Fibroblast of the conjunctiva (primary cell): ENCODE measurements at places on chromosomes 2 and 18.
A peak's percentile ranks its signal among the peaks of the same experiment; 100 is the strongest.

DNA sequence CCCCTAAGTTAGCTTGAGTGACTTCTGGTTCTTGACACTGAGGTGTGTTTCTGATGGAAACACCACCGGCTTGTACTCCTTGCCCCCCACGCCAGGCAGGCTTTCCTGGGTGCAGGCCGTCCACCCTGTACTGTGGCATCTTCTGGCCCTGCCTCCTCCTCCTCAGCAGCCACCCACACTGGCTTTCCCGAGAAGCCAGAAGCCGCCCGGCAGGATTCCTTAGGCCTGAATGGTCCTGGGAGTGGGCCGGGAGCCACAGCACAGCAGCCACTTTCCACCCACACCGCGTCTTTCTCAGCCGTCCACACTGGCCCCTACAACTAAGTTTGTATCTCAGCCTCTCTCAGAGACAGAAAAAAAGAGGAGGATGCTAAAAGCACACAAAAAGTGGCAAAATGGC, 2.1 kb upstream of the HSBP1L1 start:
- no peak for DNase-seq

DNA sequence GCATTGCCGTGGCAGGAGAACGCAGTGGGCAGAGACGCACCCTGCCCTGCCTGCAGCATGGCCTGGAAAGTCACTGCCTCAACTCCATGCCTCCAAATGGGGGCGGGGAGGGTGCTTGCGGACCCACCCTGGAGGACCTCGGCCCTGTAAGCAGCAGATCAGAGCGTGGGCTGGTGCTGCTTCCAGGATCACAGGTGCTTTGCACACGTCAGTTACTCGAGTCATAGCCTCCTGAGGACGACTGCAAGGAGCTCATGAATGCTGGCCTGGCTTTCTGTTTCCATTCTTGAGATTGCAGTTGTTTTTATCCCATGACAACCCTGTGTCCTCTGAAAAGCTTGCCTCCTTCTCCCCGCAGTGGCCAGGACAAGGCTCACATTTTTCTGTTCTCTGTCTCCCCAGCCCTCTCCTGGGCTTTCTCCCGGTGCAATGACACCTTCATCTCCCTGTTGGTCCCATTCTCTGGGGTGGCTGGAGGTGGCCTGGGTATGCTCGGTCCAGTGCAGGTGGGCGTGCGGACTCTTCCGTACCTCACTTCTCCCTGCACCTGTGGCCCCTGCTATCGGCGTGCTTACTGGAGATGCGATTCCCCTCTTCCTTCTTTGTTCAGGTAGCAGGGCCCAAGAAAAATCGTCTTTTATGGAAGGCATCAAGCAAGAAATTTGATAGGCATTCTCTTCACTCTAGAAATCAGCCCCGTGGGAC, 208.0 kb downstream of the GBX2 start:
- no peak for DNase-seq

DNA sequence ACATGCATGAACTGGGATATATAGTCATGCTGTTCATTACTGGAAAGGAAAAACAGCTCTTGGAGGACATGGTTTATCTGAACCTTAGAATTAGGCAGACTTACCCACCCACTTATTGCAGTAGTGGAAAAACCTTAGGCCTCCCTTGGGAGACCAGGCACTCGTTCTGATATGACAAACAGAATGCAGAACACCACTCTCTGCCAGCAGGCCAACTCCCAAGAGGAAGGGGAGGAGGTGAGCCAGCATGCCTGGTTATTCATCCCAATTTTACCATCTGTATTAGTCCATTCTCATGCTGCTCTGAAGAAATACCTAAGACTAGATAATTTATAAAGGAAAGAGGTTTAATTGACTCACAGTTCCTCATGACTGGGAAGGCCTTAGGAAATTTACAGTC, 17.5 kb downstream of the C18orf63 start:
- DNase-seq, result no peak

DNA sequence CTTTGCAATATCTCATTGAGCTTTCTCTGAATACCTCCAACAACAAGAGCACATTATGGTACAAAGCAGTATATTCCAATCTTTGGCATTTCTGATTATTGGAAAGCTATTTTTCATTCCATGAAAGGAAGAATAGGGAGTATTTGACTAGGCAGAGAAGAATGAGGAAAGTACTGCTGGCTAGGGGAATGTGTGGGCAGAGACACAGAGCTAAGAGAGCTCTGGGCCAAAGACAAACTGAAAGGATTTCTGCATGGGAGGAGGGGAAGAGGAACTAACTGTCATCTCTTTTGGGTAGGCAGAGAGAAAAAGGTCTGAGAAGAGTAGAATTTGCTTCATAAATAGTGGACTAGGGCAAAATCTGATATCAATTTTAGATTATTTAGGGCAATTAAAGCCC, 150.8 kb downstream of the CCDC85A start:
- no peak for DNase-seq

- DNase-seq, result no peak
These were observed 94.0 kb downstream of the MYCN start for GRCh38 chr2:16034151-16034974.

GRCh38 chr2:198383392-198383791, 579.0 kb downstream of the PLCL1 start:
- DNase-seq, result no peak

- no peak for DNase-seq
These were observed 986.7 kb upstream of the CDH2 start for GRCh38 chr18:29163596-29163995.

GRCh38 chr18:28529644-28530043, 352.7 kb upstream of the CDH2 start:
- DNase-seq, result no peak

DNA sequence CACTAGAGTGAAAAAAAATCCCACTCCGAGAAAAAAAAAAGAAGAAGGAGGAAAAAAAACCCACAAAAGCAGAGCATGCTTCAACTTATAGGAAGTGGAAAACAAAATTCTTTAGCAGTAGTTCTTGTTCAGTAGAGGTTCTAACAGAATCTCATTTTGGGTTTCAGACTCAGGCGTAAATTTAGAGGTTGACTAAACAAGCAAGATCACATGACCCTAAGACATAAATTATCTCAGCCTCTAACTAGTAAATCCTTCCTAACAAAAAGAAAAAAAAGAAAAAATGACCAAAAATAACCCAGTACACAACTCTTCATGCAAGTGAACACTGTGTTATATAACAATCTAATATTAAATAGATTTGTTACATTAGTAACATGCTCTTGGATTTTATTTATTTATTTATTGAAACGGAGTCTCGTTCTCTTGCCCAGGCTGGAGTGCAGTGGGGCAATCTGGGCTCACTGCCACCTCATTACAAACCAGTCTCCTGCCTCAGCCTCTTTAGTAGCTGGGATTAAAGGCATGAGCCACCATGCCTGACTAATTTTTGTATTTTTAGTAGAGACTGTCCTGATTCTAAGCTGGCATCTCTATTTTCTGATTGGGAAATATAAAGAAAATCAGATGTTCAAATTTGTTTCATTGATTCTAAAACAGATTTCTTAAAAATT, 35.4 kb downstream of the PPP4R3B start:
- peak; percentile 21 for DNase-seq

- DNase-seq, result no peak
These were observed 1.6 kb upstream of the ALKAL2 start for GRCh38 chr2:289362-290089.

DNA sequence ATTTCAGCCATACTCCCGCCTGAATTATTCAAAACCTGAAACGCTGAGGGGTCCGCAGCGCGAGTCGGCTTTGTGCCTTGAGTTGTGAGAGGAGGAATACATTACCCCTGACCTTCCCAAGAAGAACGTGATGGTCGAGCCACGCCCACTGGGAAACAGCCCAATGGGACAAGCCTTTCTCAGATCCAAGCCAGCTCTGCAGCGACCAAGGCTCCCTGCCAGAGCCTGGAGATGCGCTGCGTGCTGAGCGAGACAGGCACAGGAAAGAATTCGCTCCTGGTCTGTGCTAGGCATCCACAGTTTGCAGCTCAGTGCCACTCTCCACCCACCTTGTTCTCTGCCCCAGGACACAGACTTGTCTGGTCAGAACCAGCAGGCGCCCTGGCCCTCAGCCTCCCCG, 74.1 kb upstream of the GLI2 start:
- DNase-seq, result no peak

- no peak for DNase-seq
These were observed 571 bp downstream of the YWHAQ start for GRCh38 chr2:9630117-9630735.

DNA sequence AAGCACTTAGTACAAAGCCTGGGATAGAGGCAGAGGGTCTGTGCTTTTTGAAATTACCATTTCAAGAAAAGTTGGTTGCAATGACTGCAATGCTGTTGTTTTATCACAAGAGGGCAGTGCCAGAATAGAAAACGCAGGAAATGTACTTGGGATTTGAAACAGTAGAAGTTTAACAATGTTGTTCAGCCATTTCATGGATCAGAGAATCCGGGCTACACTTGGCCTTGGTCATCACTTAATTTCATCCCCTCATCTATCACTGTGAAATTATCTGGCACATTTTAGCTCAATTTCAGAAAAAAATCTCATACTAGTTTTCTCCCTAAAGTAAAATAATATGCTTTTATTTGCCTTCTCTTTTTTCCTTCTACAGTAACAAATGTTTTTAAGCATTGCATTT, 70.8 kb downstream of the RAPGEF4 start:
- peak; percentile 37 for DNase-seq

DNA sequence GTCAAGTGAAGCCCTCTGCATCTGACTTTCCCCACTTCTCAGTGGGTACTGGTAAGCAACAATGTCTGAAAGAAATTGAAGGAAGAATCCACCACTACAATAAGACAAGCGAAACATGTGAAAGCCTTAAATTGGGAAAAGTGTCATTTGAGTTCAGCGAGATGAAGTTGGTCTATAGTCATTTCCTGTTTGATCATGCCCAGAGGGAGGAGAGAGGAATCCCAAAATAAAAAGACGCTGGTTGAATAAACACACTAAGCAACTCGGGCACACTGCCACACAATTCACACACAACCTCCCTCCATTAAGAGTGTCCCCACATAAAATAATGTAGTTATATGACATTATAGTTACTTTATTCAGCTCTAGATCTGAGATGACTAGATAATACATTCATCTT, 166.1 kb downstream of the CBLN2 start:
- no peak for DNase-seq

DNA sequence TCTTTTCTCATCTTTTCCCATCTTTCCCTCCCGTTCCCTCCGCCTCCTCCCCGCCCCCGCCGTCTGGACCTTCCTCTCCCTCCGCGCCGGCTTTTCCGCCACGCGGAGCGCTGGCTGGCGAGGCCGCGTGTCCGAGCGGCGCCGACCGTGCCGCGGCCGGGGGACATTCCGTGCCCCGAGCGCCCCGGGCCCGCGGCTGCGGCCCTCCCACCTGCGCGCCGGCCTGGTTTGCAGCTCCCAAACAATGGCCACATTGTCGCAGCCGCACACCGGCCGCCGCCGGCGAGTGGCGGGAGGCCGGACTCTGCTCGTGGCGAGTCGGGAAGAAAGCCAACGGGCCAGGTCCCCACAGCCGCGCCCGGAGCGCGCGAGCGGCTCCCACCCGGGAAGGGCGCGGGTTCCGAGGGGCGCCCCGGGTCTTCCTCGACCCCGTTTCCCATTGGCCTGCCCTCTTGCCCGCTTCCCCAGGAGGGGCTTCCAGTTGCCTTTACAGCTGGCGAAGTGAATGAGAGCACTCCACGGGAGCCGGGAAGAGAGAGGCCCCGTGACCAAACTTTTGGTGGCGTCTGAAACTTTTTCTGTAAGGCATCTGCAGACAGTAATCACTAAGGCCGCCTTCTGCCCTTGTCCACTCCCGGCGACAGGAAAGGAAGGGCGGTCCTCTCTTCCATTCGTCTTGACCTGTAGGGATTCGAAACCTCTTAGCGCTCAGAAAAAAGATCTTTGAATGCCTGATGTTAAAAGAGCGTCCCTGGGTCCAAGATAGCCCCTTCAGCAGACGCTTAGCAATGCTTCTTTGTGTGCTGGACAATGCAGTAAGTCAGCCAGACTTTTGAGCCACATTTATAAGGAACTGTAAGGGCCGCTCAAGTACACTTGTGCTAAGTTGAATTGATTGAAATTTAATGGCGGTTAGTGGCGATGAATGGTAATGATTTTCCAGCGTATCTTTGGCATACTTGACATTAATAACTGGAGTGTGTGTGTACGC, 6.2 kb downstream of the GLI2 start:
- no peak for DNase-seq

DNA sequence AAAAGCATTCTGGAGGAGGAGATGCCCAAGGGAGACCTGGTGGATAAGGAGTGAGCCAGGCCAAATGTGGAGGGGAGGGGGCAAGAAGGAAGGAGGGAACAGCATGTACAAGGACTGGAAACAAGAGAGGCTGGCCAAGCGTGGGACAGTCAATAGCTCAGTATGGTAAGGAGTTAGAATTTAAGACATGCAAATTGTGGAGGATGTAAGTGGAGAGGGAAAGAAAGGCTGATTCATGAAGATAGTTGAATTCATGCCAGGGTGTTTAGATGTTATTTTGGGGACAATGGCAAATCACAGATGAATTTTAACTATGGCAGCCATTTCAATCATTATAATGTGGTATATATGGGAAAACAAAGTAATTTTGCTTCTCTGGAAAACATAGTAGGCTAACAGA, 462.3 kb downstream of the MEIS1 start:
- no peak for DNase-seq

DNA sequence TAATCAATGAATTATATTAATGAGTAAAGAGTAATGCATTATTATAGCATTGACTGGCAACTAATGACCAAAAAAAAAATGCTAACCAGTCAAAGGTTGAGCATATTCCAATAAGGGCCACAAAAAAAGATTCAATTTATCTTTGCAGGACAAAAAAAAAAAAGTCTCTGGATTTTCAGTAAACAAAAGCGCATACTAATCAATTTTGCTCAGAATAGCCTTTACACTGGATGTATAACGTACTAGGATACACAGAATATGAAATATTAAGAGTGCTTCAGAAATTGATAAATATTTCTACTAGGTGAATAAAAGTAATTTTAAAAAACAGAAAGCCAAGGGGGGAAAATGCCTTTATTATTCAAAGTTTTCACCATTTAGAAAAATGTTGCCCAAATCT, 74.4 kb downstream of the NBAS start:
- DNase-seq, result no peak

DNA sequence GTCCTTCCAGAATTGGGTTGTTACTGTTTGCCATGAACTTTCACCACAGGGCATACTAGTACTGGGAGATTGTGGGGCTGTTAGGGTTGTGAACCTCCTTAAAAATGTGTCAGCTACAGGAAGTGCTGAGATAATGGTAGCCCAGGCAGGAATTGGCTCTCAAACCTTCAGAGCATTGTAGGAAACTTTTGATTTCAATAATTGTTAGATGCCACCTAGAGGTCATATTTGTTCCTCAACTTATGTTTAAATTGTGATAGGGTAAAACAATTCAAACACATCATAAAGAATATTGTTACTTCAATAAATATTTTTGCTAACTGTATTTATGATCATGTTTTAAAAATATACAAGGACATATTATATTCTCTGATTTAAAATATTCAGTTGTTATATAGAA, 594.6 kb downstream of the ADCYAP1 start:
- DNase-seq, result no peak

GRCh38 chr2:120503793-120504571, 158.0 kb downstream of the INHBB start:
- DNase-seq, result no peak

DNA sequence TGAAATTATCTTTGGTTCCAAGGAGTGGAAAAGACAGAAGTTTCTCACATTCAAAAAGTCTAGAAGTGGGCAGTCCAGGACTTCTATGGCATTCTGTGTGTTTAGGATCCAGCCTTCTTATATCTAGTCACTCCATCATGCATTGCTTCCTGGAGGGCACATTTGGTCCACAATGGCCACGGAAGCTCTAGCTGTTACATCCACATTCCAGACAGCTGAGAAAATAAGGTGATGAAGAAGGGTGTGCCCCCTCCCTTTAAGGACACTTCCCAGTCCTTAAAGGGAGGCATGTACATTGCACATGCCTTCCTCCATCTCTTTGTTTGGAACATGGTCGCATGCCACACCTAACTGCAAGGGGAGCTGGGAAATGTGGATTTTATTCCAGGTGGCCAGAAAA, 59.9 kb upstream of the BZW1 start:
- DNase-seq, result no peak
